Stimulated activated CD8-positive, alpha-beta memory T cell treated with anti-CD3 and anti-CD28 coated beads, Interleukin-12 subunit alpha, Interleukin-12 subunit beta, amount 100 ng/mL, for 4 hours (primary cell): ENCODE measurements at places on chromosomes 5 and 9.

DNA sequence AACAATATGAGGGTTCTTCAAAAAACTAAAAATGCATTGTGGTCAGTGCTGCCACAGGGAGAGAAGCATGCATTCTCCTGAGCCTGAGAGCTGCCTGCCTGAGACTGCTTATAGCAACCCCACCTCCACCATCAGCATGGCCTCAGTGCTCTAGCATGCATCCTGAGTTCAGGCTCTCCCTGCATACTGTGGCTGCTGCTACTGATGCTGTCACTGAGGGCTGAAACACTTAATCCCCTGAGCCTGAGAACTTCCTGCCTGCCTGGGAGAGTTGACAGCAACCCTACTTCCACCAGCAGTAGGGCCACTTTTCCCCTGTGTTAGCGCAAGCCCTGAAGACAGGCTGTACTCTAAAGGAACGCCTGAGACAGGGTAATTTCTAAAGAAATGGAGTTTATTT, 206.0 kb downstream of the FBXO4 start:
- no peak for DNase-seq

- no peak for DNase-seq
Measured at GRCh38 chr5:1128977-1129710, 17.3 kb upstream of the SLC12A7 start.

- no peak for DNase-seq
Measured at GRCh38 chr5:100901821-100902341, 1.2 kb downstream of the ST8SIA4 start.

GRCh38 chr5:95720094-95720786, 10.9 kb upstream of the RHOBTB3 start:
- DNase-seq = no peak

DNA sequence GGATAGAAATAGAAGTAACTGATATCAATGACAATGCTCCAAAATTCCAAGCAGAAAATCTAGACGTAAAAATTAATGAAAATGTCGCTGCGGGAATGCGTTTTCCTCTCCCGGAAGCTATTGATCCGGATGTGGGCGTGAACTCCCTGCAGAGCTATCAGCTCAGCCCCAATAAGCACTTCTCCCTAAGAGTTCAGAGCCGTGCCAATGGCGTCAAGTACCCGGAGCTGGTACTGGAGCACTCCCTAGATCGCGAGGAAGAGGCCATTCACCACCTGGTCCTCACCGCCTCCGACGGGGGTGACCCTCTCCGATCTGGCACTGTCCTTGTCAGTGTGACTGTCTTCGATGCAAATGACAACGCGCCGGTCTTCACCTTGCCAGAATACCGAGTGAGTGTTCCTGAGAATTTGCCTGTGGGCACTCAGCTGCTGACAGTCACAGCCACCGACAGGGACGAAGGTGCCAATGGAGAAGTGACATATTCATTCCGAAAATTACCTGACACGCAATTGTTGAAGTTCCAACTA, 818 bp downstream of the PCDHGA10 start:
- no peak for DNase-seq

DNA sequence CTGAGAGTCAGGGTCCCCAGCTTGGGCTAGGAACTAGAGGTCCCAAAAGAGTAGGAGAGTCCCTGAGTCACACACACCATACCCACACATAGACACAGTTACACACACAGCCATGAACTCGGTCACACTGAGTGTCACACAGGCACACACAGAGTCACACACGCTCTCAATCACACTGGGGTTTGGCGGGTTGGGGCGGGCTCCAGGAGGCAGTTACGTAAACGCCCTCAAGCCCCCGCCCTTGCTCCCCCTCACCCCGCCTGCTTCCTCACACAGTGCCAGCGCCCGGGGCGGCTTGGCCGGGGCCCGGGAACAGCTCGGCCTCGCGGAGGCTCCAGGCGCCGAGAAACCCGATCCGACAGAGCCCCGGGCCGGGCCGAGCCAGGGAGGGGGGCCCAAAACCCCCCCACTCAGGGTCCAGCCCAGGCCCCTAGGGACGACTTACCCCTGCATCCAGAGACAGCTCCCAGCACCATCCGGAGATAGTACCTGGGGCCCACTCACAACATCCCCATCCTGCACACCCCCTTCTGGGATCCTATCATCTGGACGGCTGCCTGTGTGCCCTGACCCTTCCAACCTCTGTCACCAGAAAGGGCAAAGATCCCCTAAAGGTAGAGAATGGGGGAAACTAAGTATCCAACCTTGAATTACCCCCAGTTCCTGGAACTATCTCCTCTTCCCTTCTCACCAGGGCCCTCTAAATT, 3.5 kb upstream of the CNTFR start:
- DNase-seq = no peak

- no peak for DNase-seq
Measured at GRCh38 chr5:13403351-13403750, 541.1 kb downstream of the DNAH5 start.

DNA sequence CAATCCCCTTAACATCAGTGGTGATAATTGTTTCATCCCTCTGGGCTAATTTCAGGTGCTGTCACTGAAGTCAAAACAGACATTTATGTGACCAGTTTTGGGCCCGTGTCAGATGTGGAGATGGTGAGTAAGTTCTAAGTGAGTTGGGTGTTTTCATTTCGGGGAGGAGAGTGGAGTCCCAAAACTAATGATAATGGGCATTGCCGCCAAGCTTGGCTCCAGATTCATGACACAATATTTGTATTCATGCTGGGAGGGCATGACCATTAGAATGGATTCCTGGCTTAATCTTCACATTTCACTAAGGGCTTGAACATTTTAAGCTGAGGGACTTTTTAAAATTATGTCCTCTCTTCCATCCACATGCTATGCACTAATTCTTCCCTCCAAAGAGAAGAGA, 1.4 kb downstream of the GABRA6 start:
- no peak for DNase-seq

GRCh38 chr5:91182763-91183162, 200.4 kb downstream of the ARRDC3 start:
- no peak for DNase-seq

DNA sequence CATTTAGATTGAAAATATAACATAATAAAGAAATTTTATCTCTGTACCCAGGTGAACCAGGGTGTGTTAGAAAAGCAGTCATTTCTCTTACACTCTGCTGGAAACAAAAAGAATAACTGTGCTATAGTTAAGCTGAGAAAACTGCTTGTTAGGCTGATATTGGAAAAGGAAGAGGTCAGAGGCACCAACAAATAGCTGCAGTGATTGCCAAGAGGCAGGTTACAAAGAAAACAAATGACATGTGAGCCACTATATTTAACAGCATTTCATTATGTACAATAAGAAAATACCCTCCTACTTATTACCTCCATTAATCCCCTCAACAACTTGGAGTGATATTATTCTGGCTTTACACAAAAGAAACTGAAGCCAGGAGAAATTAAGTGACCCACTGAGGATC, 607.9 kb upstream of the TLE4 start:
- DNase-seq = no peak

DNA sequence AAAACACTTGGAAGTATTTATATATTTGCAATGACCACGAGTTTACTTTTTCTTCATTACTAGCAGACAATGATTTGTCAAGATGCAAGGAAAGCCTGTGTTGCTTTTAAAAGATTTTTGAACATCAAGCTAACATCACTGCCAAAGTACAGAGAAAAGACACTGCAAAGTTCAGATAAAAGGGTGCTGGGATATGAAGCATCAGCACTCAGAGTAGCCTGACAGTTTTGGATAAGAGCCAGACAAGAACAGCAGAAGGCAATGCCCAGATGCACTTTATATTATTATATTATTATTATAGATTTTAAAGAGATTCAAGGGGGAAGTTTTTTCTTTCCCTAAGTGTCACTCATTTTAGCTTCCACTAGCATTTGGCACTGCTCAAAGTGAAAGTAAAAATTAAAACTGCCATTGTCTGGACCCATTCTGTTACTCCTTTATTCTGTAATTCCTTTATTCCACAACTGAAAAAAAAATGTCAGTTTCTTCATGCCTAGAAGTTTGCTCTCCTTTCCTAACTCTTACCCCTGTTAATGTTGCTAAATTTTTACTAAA, 240.6 kb downstream of the EFNA5 start:
- DNase-seq = no peak

GRCh38 chr5:121967187-121967586, 5.4 kb downstream of the SRFBP1 start:
- no peak for DNase-seq

DNA sequence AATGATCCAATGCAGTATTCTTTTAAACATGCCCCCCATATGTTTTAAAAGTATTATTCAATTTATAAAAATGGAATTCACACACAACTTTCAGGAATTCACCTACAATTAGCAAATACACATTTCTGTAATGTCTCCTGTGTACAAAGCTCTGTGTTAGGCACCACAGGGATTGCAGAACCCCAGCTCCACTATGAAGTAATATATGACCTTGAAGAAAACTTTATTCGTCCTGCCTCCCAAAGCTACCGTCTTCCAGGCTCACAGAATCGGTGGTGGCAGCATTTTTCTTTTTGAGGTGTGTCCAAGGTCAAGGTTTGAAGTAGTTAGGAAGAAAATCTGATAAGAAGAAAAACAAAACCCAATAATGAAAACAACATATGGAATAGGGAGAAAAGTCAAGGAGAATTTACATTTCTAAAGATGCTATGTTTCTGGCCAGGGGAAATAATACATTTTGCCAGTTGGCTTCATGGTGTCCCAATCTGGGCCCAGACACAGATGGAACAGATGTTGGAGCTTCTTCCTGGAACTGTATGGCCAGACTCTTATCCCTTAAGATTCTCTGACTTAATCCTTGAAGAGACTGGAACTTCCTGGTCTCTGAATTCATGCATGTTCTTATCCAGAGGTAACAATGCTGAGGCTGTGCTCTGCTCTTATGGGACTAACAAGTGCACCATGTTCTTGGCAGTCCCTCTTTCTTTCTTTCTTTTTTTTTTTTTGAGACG, 22.0 kb upstream of the LVRN start:
- no peak for DNase-seq

DNA sequence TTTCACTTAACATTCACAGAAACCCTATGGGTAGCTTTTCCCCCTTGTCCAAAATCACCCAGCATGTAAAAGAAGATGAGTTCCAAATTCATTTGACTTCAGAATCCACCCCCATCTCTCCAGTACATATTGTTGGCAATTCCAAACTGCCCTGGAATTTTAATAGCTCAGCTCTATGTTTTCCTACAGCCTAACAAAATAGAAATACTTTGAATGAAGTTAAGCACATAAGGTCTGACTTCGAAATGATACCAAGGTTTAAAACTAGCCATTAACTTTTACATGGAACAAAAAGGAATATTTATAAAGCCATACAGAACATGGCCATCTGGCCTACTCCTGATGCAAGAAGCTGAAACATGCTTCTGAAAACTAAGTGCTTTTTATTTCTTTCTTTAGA, 634.3 kb downstream of the PDE4D start:
- no peak for DNase-seq

DNA sequence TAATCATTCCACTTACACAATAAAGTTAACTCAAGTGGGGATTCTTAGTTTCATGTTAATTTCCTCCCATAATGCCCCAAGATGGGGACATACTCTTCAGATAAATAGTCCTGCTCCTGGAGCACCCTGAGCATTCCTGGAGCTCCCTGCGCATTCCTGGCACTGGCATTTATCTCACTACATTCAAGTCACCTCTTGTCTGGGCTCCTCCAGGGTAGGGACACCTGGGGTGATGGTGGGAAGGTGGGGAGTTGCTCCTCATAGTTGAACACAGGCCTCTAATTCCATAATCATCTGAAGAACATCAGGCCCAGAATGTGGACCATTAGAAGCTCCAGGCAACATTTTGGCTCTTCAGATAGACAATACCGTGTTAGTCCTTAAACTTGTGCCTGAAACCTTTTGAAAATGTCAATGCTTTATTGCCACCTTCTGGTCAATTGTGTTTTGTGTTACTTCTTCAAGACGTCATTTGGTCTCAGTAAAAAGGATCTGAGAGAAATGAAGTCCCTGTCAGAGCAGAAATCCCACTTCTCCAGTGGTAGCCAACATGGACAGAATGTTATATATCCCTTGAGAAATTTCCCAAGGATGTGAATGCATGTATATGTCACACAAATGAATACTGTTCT, 14.2 kb upstream of the AGGF1 start:
- no peak for DNase-seq

- no peak for DNase-seq
Measured at GRCh38 chr5:68110264-68110663, 105.3 kb upstream of the PIK3R1 start.

GRCh38 chr9:99107421-99107820, 2.5 kb downstream of the TGFBR1 start:
- DNase-seq = no peak

- DNase-seq = no peak
Measured at GRCh38 chr5:140571105-140571504, 6.5 kb downstream of the SLC35A4 start.

GRCh38 chr9:119477197-119477596, 108.0 kb upstream of the BRINP1 start:
- DNase-seq = no peak

GRCh38 chr5:122311961-122312590, at the start of gene SNCAIP:
SNCAIP (plus strand) TSS chr5:122312237; CDS start chr5:122391135, 78,898 bp downstream.
- no peak for DNase-seq

DNA sequence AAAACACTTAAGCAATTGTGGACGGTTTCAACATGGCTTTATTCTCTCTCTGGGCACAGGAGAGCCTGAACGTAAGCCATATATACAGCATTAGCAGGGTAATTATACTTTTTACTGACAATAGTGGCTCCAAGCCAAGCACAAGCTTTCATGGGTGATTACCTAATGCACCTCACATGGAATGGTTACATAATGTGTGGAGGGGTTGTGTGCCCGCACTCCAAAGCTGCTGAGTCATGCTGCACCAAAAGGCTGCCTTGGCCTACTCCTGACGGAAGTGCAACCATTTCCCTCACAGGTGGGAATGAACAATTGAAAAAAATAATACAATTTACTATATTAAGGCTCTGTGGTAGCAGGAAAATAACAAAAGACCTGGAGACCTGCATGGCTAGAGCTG, 86.5 kb upstream of the ATP10B start:
- DNase-seq = no peak

DNA sequence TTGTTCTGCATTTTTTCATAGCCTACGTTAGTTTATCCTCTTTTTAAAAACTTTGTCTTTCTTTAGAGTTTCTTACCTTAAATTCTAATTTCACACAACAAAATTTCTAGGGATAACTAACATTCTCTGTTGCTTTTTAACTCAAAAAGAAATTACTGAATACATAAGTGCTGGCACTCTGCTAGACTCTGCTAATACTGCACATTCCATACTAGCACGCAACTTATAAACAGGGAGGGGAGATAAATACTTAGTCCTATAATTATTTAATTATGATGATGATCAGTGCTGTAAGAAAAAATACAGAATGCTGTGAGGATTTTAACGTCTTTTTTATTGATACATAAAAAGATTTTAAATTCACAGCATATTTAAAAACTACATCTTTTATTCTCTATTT, 25.1 kb downstream of the RNF145 start:
- no peak for DNase-seq
